CD4-positive, alpha-beta T cell treated with Interleukin-10 for 1 hour (primary cell): ENCODE measurements at places on chromosomes 3 and 15.

- DNase-seq: peak; percentile 41
These were observed 11.9 kb upstream of the SRP14 start for GRCh38 chr15:40050788-40051470.

GRCh38 chr3:133277813-133278212 is 122.0 kb upstream of the BFSP2 start:
- no peak for DNase-seq

- no peak for DNase-seq
These were observed 38.6 kb downstream of the SSR3 start for GRCh38 chr3:156516284-156516683.

DNA sequence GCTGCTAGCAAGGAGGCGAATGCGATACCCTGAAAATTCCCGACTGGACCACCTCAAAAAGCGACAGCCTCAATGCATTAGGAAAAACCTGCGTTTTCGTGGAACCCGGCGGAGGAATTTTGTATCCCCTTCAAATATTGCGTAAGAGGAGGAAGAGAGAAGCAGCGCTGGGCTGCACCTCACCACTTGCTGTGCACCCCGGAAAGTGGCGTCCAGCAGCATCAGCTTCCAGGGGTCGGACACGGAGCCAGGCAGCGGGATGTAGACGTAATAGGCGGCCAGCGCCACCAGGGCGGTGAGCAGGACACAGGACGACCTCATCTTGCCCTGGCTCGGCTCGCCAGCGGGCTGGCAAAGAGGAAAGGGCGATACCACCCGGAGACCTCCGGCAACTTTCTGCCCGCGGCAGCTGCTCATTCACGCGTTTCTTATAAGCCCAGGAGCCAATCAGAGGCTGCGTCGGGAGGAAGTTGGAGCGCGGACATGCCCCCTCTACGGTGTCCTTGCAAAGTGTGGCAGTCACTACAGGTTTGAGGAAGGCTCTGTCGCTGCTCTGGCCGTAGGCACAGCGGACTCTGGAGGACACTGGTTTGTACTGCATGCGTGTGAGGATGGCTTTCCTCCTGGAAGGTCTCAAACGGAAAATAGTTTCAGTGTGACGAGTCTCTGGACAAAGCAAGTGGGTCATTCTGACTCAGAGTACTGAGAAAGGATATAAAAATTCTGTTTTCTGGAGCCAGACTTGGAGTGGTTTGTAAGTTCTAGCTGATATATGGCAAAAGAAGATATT is at the start of gene NCEH1:
TSS of gene NCEH1 (minus strand) at position 404 of the 790 bp plus-strand sequence. CDS start at position 321, 83 bp downstream.
- DNase-seq: peak; percentile 79

DNA sequence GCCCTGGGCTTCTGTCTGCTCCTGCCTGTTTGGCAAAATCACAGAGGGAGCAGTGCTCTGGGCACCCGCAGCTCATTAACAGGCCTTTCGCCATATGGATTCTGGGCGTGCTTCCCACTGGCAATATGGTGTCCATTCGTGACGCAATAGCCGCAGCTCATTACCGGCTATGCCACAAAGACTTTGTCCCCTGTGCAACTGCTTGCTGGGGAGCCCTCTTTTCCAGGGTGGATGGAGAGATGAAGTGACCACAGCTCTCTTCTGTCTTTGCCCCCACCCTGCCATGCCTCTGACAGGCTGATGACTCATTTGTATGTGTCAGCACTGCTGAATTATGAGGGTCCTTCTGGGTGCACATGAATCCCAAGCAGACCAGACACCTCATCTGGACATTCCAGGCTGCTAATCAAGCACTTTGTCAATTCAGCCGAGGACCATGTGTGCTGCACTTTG is 214.3 kb upstream of the FEZF2 start:
- no peak for DNase-seq

DNA sequence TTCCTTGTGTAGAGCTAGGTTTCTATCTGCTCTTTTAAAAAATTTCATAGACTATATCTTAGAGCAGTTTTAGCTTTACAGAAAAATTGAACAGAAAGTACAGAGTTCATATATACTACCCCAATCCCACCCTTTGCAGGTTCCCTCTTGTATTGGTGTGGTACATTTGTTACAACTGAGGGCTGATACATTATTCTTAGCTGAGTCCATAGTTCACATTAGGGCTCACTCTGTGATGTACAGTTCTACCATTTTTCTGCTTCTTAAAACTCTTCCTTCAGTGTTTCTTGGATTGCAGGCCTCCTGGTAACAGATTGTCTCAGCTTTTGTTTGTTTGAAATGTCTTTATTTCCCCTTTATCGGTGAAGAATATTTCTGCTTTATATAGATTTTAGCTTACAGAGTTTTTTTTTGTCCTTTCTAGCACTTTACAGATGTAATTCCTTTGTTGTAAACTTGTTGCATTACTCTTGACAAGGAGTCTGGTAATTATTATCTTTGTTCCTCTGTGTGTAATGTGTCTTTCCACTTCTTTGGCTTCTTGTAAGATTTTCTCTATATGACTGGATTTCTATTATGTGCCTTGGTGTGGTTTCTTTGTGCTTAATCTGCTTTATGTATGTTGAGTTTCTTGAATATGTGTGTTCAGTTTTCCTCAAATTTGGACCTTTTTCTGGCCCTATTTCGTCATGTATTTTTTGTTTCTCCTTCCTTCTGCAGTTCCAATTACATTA is 25.3 kb downstream of the MEF2A start:
- no peak for DNase-seq
